CD14-positive monocyte (primary cell): ENCODE measurements at places on chromosomes 5 and 9.
A peak's percentile ranks its signal among the peaks of the same experiment; 100 is the strongest.

- DNase-seq: no peak
Observed at GRCh38 chr5:28499766-28500290, 1461.4 kb upstream of the CDH9 start.

GRCh38 chr5:96001262-96001661 is 39.6 kb upstream of the ELL2 start:
- no peak for DNase-seq

- no peak for DNase-seq
Observed at GRCh38 chr5:163509291-163509951, 4.0 kb downstream of the MAT2B start.

DNA sequence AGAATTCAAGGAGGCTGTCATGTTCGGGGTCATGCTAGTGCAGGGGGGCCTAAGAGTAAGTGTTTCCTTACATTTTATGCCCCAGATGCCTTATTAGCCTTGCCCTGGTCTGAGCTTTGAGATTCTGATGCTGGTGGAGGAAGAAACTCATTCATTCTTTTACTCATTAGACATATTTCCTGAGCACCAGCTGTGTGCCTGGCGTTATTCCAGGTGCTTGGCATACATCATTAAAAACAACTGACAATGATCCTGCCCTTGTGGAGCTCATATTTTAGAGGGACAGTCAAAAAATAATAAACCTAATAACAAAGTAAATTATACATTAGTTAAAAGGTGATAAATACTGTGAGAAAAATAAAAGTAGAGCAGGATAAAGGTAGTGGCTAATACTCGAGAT is 138.9 kb upstream of the SGCD start:
- no peak for DNase-seq

GRCh38 chr9:37034305-37034937 is 353 bp upstream of the PAX5 start:
- DNase-seq: peak; percentile 48

DNA sequence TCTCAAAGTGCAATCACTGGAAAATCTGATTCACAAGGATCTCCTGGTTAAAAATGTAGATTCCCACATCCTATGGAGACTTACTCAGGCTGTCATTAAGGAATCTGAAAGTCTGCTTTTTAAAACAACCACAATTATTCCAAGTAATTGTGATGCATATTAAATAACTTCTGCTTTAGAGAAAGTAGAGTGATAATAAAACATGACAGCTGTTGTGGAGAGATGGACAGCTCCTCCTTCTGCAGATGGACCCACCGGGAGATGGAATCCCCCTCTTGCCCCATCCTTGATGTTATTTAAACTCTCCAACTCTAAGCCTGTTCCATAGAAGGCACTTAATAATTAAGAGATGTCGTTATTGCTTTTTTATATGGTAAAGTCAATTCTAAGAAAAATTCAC is 802.2 kb downstream of the CDH12 start:
- DNase-seq: no peak

GRCh38 chr5:31990081-31990650 is 184.0 kb downstream of the GOLPH3 start:
- DNase-seq: no peak

DNA sequence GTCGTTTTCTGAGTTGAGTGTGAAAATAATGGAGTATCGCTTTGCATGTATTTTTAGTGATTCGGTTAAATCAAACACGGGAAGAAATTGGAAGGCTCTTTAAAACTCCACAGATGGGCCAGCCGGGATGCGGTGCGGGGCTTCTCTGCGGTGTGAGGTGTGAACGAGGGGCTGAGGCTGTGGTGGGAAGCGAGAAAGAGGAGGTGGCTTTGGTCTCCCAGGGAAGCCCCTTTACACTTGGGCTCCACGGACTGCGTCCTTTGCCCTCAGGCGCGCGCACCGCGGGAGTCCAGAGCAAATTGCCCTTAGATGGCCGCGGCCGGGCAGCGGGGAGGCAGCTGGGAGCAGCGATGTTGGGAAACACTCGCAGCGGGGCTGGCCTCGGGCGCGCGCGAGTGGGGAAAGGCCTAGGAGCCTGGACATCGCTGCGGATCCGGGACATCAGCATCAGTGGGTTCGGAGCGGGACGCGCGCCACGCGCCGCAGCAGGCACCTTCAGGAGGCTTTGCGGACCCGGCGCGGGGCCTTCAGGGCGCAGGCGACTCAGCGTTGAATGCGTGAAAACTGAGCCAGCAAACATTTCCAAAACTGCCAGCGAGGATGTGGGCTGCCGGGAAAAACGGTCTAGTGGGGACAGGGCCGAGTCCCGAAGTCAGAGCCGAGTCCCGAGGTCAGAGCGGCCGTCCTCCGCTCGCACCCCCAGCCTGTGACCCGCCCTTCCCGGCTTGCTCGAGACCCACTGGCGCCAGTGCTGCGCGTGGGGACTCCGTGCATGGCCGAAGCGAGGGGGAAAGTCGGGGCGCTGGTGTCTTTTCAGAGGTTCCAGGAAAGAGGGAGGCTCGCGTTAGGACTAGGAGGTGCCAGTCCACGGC is 6.5 kb downstream of the IRX1 start:
- DNase-seq: no peak

DNA sequence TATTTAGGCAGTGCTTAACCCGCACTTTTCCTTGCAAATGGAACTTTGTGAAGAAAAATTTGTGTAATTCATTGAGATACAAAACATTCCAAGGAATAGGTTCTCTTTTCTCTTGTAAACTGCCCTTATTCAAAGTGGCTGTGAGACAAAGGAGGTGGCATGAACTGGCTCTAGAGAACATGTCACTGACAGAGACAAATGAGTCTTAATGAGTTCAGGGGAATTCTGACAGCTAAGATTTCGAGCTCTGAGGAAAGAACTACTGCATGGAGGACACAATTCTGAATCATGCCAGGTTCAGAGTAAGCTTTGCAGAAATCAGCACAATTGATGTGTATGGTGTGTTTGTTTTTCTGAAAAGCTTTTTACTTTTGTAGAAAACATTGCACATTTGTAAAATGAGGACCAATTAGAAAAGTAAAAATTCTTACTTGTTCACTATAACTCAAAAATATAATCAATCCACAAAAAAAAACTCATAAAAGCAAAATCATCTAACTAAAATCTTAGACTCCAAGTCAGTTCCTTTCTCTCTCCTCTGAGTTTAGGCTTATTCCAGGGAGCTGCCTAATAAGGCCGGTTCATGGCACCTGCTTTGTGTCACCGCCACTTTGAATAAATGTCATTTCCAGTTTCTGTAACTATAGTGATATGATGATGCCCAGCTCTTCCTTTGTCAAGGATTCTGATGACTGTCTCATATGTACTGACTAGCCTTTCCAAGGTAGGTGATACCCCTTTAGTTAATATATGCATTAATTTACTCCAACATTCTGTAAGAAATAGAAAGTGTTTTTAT is 163.2 kb downstream of the HCN1 start:
- no peak for DNase-seq

- no peak for DNase-seq
Observed at GRCh38 chr5:156798201-156798600, 51.9 kb upstream of the PPP1R2B start.

- DNase-seq: peak; percentile 74
Observed at GRCh38 chr5:72510610-72511181, 3.5 kb upstream of the ZNF366 start.

- DNase-seq: peak; percentile 68
Observed at GRCh38 chr5:126600631-126601511, at the start of gene PHAX. TSS of gene PHAX (plus strand) at chr5:126600947. CDS start at chr5:126600963, 16 bp downstream.

DNA sequence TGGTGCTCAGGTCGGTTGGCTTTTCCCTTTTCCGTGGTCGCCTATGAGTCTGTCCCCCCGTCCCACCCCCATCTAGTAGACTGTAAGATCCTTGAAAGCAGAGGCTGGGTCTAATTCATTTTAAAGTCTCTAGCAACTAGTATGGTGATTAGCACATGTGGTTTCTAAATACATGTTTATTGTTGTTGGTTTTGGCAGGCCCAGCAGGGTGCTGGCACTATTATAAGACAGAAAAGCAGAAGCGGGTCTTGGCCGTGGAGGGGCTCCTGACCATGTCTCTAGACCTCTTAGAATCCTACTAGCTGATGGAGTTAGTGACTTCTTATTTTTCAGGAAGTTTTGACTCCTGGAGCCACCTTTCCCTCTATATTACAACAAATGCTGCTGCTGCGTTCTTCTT is 61.5 kb upstream of the TNFSF8 start:
- DNase-seq: no peak

DNA sequence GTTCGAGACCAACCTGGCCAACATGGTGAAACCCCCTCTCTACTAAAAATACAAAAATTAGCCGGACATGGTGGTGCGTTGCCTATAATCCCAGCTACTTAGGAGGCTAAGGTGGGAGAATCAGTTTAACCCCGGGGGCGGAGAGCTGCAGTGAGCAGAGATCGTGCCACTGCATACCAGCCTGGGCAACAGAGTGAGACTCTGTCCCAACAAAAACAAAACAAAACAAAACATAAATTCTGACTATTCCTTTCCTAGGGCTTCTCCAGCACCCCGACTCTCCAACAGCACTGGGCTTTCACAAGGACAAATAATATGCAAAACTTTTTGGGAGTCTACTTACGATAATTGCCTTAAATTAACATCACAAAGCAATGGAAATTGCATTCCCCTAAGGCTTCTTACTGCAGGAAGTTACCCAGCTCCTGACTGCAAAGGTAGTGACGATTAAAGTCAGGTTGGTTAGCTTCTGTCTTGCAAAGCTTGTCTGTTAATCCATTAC is 15.9 kb upstream of the CDKN2AIPNL start:
- no peak for DNase-seq

- DNase-seq: no peak
Observed at GRCh38 chr9:92206488-92206887, 87.0 kb downstream of the IARS1 start.

DNA sequence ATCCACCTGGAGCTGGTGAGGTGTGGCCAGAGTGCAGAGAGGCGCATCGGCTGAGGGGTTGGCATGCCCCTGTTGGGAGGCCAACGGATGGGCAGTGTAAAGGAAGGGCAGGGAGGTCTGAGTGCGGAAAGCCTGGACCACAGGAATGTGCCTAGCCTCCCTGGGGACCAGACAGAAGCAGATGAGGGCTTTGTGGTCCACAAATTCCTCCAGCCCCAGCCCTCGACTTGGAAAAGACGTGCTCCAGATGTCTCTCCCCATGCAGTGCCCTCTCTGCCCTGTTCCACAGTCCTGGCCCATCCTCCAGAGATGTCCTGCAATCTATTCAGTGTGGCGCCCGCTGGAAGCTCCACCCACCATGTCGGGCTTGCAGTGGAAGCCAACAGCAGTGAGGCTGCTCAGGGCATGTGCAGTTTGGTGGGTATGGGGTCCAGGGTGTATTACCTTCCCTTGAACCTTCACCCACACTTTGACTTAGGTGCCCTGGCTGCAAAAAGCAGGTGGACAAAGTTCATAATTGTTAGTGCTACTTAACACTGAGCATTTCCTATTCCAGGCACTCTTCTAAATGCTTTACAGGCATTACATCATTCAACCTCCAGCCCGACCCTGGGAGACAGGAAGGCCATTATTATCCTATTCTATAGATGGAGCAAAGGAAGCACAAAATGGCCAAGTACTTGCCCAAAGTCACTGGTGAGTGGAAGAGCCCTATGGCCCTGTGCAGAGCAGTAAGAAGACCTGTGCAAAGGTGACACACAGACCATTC is 120.2 kb upstream of the SLC25A48 start:
- DNase-seq: no peak

DNA sequence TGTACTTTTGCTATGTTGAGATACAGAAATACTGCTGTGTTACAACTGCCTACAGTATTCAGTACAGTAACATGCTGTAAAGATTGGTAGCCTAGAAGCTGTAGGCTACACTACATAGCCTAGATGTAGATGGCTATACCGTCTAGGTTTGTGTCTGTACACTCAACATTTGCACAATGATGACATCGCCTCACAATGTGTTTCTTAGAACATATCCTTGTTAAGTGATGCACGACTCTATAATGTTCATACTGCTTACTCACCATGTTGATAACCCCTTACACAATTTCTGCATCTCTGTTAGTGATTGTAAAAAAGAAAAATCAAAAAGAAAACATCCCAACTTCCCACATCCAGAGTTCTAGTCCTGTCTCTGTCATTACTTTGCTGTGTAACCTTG is 450.0 kb downstream of the CCDC171 start:
- no peak for DNase-seq

- DNase-seq: no peak
Observed at GRCh38 chr9:18890372-18890771, 142.6 kb downstream of the SAXO1 start.

DNA sequence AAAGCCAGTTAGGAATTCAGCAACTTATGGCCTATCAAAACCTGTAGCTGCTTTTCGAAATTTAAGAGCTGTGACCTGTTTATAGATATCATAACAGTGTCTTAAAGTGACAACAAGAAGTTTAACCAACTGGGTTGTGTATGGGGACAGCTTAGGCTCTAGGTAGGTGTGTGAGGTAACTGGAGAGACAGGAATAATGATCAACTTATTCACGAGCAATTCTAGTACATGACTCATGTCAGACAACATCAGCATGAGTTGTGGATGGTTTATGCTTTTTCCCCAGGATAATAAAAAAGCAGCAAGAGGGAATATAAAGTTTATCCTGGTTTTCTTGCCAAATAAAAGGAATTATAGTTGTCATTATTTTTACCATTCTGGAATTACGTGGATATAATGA is 88.6 kb downstream of the GDNF start:
- DNase-seq: no peak

DNA sequence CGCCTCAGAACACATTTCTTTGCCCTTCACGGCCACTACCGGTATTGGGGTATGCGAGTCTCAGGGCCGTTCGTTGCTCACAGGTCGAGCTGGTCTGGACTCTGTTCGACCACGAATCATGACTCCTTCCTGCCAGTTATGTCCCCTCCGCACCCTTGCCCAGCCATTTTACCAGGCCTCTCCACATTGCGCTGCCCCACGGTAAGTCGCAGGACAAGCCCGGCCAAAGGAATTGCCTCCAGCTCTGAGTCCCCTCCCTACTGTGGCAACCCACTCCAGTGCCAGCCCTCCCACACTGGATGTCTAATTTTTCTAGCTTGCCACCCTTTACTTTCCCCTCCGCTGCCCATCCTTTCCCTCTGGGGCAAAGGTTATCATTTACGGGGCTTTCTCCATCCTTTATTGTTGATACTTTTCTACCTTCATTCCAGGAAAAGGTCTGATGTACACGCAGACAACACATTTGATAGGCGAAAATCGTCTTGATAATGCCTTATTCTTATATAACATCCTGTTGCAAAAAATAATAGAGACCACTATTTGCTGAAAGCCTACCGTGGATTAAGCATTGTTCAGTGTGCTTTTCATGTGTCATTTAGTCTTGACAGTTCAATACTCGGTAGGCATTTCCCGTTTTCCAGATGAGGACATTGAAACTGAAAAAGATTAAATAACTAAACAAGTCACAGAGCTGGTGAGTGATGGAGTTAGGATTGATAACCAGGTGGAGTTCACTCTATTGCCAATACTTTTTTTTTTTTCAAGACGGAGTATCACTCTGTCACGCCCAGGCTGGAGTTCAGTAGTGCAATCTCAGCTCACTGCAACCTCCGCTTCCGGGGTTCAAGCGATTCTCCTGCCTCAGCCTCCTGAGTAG is 958 bp upstream of the HSPA5 start:
- DNase-seq: no peak

GRCh38 chr5:109910874-109911273 is 221.1 kb downstream of the MAN2A1 start:
- no peak for DNase-seq

- DNase-seq: no peak
Observed at GRCh38 chr9:138074516-138074915, 196.9 kb downstream of the CACNA1B start.

GRCh38 chr5:106121972-106122605 is 1548.6 kb downstream of the EFNA5 start:
- no peak for DNase-seq
